Retinal pigment epithelial cell (primary cell): ENCODE measurements at places on chromosomes 11 and 22.

DNA sequence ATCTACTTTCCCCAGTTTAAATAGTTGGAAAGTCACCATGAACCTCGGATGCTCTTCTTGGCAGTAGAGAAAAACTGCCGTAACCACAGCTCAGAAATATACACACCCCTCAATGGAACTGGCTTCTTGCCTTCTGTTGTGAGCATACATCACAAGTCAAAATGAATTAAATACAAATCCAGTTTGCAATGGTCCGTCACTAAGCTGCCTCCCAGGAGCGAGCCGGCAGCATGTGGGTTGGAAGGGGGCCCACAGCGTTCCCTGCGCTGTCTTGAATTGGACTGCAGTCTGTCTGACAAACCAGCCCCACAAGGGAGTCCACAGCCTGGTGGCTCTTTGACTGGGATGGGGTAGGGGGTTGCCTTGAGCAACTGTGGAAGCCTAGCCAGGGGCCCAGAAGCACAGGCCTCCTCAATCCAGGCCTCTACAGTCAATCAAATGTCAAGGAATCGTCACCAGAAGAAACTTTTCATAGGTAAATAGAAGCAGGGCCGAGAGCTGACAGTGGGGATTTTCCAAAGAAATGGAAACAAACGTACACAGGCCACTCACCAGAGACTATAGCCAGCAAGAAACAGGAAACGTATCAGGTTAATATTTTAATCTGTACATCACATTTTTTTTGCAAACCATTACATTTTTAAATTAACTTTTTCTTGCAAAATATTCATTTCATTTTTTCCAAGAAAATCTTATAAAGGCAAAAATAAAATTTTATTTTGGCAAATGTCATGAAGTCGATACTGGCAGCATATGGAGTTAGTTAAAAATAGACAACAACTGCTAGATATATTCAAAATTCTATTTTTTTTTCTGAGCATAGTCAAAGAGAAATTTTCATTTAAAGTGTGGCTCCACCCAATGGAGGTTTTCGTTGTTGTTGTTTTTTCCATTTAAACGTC is 38.5 kb downstream of the C11orf58 start:
- peak; percentile 51 for DNase-seq

DNA sequence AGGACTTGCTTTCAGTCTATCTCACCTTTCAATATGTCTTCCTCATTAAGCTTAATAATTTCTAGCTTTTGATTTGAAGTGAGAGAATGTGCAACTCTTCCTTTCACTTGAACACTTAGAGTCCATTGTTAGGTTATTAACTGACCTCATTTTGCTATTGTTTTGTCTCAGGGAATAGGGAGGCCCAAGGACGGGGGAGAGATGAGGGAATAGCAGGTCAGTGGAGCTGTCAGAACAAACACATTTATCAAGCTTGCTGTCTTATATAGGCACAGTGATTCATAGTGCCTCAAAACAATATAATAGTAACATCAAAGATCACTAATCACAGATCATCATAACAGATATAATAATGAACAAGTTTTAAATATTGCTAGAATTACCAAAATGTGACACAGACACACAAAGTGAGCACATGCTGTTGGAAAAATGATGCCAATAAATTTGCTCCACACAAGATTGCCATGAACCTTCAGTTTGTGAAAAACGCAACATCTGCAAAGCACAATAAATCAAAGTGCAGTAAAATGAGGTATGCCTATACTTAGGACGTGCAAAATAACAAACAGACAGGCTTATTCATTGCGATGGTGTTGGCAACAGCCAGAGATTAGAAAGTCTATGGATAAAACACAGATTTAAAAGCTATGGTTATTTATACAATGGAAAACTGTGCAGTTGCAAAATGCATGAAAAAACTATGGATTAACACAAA is 106.3 kb upstream of the TEAD1 start:
- no peak for DNase-seq

- DNase-seq = peak; percentile 43
Measured at GRCh38 chr11:12602421-12602820, 71.8 kb upstream of the TEAD1 start.

GRCh38 chr11:24064309-24064903 is 432.4 kb upstream of the LUZP2 start:
- DNase-seq = no peak

GRCh38 chr11:45233804-45234170 is 52.4 kb downstream of the SYT13 start:
- no peak for DNase-seq

DNA sequence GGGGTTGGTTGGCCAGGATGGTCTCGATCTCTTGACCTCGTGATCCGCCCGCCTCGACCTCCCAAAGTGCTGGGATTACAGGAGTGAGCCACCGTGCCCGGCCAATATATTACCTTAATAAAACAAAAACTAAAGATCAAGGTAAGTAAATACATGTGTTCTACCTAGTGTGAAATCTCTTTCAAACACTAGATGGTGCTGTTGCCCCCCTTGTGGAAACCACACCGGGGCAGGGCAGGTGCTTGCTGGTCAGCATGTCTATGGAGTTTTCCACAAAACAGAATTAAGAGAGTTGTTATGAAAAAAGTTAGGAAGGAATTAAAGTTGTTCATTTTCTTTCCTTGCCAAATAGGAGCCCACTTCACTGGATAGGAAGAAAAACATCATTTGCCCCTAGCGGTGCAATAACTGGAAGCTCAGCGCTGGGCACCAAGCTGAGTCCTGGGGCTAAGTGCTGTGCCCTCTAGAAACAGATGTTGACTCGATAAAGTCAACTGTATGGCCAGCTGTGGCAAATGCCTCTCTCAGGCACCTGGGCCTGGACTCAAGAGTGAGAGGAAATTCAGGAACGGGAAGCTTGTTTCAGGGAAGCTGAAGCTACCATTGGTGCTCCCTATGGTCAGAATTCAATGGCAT is 6.3 kb upstream of the KCNJ5 start:
- DNase-seq = no peak

DNA sequence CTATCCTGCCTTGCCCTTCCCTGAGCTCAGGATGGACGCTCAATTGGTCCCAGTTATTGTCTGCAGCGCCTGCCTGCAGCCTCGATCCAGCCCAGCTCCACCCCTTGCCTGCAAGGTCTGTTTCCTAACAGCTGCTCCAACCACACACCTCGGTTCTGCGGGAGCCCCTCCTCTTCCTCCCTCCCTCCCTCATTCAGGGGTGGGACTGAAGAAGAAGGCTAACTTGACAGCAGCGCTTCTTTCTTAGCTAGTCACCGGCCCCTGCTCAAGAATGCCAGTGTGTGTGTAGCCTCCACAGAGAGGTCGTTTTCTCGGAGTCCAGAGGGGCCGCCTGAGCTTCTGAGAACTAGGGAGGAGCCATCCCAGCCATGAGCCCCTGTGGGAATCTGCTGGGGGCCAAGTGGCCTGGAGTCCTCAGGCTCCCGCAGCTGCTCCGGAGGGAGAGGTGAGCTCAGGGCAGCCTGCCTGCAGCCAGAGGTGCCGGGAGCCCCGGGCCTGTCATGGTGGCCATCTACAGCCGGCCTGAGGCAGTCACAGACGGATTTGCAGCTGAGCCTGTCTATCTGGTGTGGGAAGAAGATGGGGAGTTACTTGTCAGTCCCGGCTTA is 36.1 kb downstream of the LIMK2 start:
- DNase-seq = peak; percentile 81

DNA sequence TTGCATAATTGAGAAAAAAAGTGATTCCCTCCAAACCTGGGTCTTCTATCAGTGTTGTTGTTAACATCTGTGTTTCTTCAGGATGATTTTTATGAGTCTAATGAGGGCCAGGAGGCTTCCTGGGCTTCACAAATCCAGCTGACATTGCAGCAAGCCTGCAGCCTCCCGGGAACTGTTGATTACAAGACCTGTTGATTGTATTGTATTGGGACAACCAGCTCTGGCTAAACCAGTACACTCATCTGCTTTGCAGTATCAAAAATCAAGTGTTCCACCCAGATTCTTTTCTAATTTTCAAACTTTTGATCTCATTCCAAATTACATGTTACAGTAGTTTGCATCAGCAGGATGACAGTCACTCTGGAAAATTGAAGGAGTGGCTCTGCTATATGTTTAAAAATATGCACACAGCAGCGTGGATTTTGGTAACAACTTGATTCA is 16.1 kb upstream of the PRSS23 start:
- DNase-seq = no peak

- no peak for DNase-seq
Measured at GRCh38 chr11:79100093-79100910, 340.5 kb downstream of the TENM4 start.

- DNase-seq = no peak
Measured at GRCh38 chr11:8801121-8801520, 109.9 kb upstream of the AKIP1 start.

GRCh38 chr11:115745066-115745465 is 240.9 kb upstream of the CADM1 start:
- DNase-seq = no peak

DNA sequence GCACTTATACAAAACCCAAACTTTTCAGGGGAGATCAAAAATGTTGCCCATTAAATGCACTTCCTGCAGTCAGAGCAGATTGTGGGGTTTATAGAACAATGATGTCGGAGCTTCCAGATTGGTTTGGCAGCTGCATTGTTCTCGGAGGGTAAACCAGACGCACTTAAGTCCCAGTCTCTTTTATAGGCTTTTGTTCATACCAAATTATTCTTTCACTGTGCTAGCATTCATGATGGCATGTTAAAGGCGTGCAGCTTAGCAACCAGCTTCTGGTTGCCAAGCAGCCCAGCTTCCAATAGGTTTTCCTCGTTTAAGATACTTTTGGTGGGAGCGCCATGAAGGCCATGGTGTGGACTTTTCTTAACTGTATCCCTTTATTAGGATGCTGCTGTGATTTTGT is 40.9 kb downstream of the ZC3H12C start:
- peak; percentile 41 for DNase-seq

DNA sequence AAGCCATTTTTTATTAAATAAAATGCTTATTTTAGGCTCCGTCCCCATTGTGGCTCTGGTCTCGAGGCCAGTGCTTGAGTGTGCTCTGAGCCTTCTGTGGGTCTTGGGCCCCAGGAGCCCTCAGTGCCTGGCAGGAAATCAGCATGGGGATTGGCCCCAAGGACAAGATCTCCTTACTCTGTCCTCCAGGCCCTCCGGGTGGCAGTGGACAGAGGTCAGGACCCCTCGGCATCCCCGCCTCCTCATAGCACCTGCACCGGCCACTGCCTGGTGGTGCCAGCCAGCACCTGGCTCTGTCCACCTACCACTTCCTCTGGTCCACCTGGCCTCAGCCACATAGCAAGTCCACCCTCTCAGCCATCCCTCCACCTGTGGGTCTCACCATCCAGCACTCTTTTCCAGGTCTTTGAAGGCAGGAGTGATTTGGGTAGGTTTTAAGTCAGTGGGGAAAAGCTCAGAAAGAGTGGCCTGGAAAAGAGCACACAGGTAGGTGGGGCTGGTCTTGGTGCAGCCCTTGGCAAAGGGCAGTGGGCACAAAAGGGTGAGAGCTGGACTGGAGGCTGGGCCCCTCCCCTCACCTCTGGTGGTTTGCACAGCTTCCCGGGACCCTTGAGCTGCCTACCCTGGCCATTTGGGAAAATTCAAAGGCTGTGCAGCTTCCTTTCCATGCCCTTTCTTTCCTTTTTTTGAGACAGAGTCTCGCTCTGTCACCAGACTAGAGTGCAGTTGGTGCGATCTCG is 3.5 kb downstream of the CLDN5 start:
- DNase-seq = no peak

DNA sequence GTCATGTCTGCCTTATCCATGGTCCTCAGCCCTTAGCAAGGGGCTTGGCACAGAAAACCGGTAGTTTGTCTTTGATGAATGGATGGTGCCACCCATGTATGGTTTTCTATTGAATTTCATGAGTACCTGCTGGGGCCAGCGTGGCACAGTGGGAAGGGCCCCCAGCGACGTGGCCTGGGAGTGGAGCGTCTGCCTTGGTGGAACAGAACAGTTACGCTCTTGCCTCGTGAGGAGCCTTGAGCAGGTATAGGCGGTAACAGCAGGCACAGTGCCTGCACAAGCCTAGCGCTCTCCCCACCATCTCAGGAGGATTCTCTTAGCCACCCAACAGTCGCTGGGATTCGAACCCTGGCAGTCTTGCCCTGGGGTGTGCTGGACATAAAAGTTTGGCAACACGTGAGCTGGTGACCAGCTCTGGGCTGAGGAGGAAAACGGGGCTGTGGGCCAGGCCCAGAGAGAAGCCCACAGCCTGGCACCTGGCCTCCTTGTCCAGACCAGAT is 3.0 kb upstream of the SSH3 start:
- no peak for DNase-seq

- DNase-seq = no peak
Measured at GRCh38 chr11:63132985-63133775, 10.8 kb downstream of the SLC22A24 start.

GRCh38 chr22:36343720-36344105 is 44.1 kb downstream of the MYH9 start:
- DNase-seq = no peak

DNA sequence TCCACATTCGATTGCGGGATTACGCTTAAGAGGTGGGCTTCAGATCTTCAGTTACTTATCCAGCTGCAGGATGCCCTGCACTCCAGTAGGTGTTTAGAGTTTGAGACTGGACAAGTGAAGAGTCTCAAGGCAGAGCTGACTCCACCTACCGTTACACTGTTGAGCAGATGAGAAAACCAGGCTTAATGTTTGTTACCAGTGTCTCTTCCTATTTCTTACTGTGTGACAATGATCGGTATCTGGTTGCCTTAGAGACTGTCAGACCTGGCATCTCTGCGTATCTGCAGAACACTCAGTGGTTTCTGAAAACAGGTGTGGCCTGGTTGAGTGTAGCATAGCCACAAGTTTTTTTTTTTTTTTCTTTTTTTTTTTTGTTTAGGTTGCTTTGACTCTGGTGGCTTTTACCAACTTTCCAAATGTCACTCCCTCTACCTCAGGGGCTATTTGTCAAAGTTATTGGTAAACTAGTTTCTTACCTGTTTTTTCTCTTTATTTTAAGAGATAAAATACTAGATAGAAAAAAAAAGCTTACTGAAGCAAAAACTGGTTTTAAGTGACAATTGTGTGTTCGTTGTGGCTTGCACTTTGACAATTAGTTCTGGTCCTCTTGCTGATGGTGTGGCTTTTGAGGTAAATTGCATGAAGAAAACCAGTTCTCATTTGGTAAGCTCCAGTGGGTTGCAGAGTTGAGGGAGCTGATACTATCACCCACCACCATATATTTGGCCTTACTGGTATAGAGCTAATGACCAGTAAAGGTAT is 284.8 kb downstream of the ETS1 start:
- DNase-seq = no peak

DNA sequence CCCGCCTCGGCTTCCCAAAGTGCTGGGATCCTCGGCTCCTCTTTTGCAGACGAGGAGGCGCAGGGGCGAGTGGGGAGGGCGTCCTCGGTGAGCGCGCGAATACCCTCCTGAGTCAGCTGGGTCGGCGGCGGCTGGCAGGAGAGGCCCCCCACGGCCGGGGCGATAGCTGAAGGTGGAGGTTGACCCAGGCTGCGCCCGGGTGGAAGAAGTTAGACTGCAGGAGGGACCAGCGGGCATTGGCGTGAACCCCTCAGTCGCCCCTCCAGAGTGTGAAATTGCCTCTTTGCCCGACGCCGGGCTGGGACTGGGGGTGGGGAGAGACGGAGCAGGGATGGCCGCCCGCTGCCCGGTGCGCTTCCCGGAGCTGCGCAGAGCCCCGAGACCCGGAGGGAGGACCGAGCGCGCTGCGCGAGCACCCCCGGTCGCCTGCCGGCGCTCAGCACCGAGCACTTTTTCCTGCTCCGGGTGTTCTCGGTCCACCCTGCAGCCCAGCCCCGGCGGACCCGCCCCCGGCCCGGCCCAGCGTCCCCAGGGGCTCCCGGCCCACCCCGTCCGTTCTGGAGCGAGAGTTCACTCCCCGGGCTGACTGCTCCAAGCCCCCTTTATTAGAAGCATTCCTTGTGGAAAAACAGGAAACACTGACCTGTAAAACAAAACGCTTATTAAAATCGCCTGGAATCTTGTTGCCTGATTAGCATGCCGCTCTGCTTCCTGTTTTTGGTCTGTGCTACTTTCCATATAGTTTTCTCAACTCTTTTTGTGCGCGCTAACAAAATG is 13.7 kb upstream of the CPT1A start:
- DNase-seq = no peak
